ENCODE measurements at places on chromosomes 1 and 21.
A peak's percentile ranks its signal among the peaks of the same experiment; 100 is the strongest.

DNA sequence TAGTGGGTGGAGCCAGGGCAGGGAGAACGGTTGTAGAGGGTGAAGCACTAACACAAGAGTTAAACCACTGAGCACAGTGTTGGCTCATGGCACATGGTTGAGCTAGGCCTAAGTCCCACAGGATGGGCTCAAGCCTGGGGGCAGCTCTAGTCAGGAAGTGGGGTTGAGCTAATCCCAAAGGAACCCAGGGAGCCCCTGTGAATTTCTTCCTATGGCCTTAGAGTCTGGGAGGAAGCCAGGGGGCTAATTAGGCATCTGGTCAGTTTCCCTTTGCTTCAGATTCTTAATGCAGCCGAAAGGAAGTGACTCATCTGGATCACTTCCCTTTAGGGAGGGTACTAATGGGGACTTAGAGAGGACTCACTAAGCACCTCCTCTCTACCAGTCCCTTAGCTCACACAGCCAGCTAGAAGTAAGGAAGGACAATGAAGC is 10.1 kb downstream of the CFAP45 start:
- peak; percentile 66 for DNase-seq

DNA sequence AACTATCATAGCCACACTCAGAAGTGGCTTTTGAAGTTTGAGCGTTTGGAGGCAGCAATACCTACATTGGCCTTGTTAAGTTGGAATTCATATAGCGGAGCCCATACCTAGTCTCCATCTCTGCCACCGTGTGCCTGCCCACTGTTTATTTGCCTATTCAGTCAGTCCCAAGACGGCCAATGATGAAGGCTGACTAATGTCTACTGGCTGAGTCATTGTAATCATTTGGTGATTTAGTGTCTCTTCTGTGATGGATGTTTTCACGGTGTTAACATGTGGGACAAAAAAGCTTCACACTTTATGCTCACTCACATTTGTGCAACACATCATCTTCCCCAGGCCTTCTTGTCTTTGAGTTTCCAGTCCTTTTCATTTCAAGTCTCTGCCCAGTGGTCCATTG is 92.6 kb upstream of the PBX1 start:
- no peak for DNase-seq

DNA sequence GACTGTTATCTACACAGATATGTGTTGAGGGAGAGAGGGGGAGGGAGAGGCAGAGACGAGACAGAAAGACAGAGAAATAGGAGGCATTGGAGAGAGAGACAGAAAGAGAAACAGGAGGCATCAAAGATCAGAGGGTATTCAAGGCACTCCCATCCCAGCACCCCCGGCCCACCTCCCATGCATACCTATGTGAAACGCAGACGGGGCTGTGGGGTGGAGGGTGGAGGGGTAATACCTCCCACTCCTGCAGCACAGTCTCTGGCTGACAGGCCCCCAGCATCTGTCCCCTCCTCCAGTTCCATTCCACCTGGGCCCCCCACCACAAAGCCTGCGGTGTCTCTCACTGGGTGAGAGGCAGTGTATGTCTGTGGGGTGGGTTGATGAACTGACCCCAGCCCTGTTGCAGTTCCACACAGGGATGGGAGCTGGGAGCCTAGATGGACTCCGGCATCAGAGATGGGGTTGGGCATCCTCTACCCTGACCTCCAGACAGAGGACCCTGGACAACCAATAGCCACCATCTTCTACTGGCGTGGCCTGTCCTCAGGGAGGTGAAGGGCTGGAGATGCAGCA is 49.7 kb downstream of the RAP1GAP start:
- no peak for DNase-seq

DNA sequence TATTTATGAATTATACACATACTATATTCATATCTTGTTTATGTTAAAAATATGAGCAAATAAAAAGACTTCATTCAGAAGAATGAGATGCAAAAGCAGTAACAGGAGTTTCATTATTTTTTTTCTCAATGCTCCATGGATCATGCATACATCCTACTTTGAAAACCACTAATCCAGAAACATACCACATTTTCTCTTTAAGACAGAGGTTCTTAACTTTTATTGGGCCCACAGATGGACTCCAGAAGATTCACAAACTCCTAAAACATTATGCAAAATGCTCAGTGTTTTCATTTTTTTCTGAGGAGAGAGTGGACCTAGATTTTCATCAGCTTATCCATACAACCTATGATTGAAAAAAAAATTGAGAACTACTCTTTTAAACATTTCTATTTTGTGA is 227.8 kb downstream of the DNM3 start:
- no peak for DNase-seq

DNA sequence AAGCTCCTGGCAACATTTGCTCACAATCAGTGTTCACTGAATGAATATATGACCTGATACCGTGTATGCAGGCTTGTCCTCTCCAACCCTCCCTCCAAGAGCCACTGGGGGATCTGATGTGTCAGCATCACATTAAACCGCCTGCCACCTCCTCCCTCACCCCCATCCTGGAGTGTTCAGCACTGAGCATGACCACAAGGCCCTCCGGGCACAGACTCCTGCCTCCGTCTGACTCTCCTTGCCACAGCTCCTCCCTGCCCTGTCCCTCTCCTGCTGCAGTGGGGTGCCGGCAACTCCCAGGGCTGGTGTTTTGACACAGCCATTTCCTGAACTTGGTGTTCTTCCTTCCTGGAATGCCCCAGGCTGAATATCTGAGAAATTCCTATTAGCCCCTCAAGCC is 136.7 kb downstream of the FCRL5 start:
- DNase-seq, result no peak

- no peak for DNase-seq
These were observed 13.5 kb upstream of the BGLAP start for GRCh38 chr1:156228501-156228900.

- no peak for DNase-seq
These were observed 11.5 kb upstream of the LRRC47 start for GRCh38 chr1:3807769-3808168.

All from B cell (primary cell).